Esophagus mucosa (tissue), 1 donor: ENCODE measurements at places on chromosomes 7 and 10. TPM values are rescaled to one million over a fixed set of nuclear protein-coding genes. Genes with fewer than 3 reads are reported as not detected.

The POM121C gene
- 30.6 TPM for total RNA-seq

The TLX1 gene
- total RNA-seq, result not detected

The NRP1 gene
- 8.8 TPM for total RNA-seq

The THSD7A gene
- total RNA-seq, result 1.00 TPM

The LGI1 gene
- total RNA-seq, result not detected

The EXOC4 gene
- total RNA-seq, result 56.4 TPM

The FFAR4 gene
- 0.16 TPM for total RNA-seq

The EEPD1 gene
- total RNA-seq, result 2.9 TPM

The SKIDA1 gene
- total RNA-seq, result 0.44 TPM

The CYP2C19 gene
- 1.4 TPM for total RNA-seq

The GPR37 gene
- total RNA-seq, result 5.9 TPM

The GDF2 gene
- total RNA-seq, result not detected

The CNNM1 gene
- total RNA-seq, result 0.36 TPM

The COL26A1 gene
- total RNA-seq, result not detected

The SGPL1 gene
- 62.1 TPM for total RNA-seq

The GDF10 gene
- total RNA-seq, result not detected

The CHAT gene
- not detected for total RNA-seq

The CPA1 gene
- not detected for total RNA-seq

The COG5 gene
- 20.9 TPM for total RNA-seq

The PWWP2B gene
- total RNA-seq, result 14.6 TPM

The CEP55 gene
- total RNA-seq, result 17.8 TPM

The SP8 gene
- total RNA-seq, result not detected

The RARRES2 gene
- 7.5 TPM for total RNA-seq

The CLRN3 gene
- not detected for total RNA-seq

The LRRC27 gene
- total RNA-seq, result 3.9 TPM

The DPCD gene
- 19.0 TPM for total RNA-seq

The FAM131B gene
- total RNA-seq, result 0.44 TPM

The FBXL13 gene
- 0.36 TPM for total RNA-seq

The GHRHR gene
- not detected for total RNA-seq

The PARD3 gene
- total RNA-seq, result 64.5 TPM

The ZFYVE27 gene
- total RNA-seq, result 10.7 TPM

The PDGFA gene
- 4.1 TPM for total RNA-seq

The TMEM72 gene
- not detected for total RNA-seq

The CUBN gene
- total RNA-seq, result 0.12 TPM

The HOXA1 gene
- total RNA-seq, result 3.2 TPM

The DLX6 gene
- not detected for total RNA-seq

The SLC25A13 gene
- total RNA-seq, result 12.0 TPM

The SPDYE11 gene
- not detected for total RNA-seq

The ANKRD7 gene
- not detected for total RNA-seq

The TMEM176B gene
- total RNA-seq, result 4.2 TPM

The TRIM56 gene
- 14.3 TPM for total RNA-seq

The SPDYE9 gene
- not detected for total RNA-seq

The HMX3 gene
- total RNA-seq, result not detected

The EBF3 gene
- total RNA-seq, result 0.44 TPM
